ENCODE measurements at places on chromosomes 6 and 20.

DNA sequence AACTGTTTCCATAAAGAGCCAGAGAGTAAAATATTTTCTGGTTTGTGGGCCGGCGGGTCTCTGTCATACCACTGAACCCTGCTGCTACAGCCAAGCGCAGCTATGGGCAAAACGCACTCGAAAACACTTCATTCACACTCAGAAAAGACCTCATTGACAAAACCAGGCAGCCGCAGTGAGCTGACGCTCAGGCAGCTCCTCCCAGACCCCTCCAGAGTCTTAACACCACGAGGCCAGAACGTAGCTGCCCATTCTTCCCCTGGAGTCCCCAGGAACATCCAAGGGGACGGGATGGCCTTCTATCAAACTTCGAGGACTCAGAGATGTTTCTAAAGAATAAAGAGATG, 35.6 kb upstream of the ZBP1 start:
- DNase-seq, result no peak

DNA sequence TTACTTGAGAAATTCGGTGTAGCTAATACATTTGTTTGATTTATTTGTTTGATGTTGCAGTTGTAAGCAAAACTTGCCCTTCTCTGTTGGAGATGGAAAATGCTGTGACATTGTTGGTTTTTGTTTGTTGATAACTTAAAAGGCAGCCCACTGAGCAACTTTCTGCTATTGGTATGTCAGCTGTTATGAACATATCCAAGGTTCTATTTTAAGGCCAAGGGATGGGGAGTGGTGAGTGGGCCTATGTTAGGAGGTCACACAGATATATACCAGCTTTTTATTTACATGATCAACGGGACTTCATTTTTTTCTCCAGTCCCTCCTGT, 5.7 kb downstream of the QKI start:
- DNase-seq, result no peak

DNA sequence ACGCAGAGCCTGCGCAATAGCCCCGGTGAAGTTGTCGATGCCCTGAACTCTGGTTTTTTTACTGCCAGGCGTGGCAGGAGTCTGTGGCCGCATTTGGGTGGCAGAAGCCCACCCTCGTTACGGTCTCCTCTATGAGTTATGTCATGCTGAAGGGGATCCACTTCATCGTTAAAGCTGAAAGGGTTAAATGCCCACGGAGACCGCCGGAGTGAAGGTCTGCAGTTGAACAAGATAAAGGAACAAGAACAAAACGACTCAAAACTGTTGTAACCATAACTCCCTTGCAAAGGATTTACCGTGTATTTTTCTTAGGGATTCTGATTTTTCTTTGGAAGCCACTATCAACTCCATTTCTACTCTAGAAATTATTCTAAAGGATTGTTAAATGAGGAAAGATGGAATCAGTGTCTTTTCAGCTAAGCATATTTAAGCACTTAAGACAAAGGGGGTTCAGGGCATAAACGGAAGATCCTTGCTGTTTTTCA, 501 bp upstream of the ELOVL5 start:
- no peak for DNase-seq

- DNase-seq, result no peak
Measured at GRCh38 chr6:54847799-54848597, 1.4 kb downstream of the FAM83B start.

DNA sequence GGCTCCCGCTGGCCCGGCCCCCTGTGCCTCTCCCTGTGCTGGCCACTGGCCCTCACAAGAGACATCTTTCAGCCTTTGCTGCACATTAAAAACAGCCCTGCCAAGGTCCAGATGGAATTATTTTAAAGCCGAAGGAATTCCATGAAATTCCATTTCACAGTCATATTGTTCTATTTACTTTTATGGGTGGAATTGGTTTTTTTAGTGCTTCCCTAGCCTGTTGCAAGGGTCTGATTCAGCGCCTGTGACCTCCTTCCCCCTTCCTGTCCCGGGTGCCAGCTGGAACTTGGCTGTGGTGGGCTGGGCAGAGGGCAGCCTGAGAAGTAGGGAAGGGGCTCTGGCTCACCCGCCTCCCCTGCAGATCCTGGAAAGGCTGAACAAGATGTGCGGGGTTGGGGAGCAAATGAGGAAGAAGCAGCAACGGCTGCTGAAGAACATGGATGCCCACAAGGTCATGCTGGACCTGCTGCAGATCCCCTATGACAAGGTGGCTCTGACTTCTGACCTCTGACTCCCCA, 34.3 kb downstream of the UQCC2 start:
- no peak for DNase-seq

DNA sequence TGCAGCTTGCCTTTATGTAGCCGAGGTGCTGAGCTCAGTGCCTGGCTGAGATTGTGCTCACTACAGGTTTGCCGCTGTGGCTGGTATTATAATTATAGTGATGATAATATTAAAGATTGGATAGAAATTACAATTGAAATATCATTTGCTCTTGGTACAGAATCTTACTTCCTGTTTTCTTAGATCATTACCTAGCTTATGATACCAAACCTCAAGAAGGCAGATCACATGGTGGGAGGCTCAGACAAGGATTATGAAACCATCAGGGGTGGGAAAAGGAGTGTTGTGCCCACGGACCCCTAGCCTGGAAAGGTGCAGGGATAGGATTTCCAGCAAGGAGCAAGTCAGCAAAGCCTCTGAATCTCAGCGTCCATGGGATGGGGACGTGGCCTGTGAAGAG, 70.6 kb downstream of the IGF2R start:
- DNase-seq, result peak; percentile 27

- no peak for DNase-seq
Measured at GRCh38 chr20:54980103-54980960, 504.9 kb downstream of the DOK5 start.

DNA sequence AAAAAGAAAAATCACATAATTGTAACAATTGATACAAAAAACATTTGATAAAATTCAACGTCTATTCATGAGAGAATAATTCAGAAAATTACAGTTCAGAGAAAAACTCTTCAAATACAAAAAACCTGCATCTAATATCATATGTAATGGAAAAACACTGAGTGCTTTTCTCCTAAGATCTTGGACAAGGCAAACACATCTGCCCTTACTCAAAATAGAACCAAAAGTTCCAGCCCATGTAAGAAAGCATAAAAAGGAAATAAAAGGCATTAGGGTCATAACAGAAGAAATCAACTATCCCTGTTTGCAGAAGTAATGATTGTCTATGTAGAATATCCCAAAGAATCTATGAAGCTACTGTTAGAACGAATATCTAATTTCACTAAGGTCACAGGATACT, 721.4 kb downstream of the RFPL4B start:
- no peak for DNase-seq

GRCh38 chr6:158253248-158253647, 59.0 kb upstream of the TULP4 start:
- no peak for DNase-seq

DNA sequence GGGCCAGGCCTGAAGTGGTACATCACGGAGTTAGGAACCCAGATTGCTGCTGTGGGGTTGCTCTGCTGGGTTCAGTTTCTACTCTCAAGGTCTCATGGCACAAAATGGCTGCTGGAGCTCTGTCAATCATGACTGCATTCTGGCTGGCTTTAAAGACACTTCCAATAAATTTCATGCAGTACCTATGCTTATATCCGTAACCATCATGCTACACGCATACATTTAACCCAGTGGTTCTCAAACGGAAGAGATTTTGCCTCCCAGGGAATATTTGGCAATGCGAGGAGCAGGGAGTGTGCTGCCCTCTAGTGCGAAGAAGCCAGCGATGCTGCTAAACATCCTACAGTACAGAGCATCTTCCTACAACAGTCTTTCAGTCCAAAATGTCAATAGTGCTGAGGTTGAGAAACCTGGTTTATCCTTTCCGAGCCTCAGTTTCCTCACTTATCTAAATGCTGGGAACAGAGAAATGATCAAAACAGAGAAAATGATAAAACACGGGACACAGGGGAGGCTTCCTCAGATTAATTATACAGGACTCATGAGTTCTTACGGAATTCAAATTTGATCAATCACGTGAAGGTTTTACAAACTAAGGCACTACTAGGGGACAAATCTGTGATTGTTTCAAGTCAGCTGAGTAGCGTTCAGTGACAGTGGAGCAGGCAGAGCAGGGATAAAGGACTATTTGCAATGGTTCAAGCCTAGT, 9.6 kb upstream of the SLC2A10 start:
- no peak for DNase-seq

- no peak for DNase-seq
Measured at GRCh38 chr20:35568645-35569044, 26.8 kb downstream of the ERGIC3 start.

GRCh38 chr6:140002396-140003022, 628.1 kb upstream of the CITED2 start:
- no peak for DNase-seq

- no peak for DNase-seq
Measured at GRCh38 chr20:42368910-42369309, 750.7 kb upstream of the CHD6 start.

DNA sequence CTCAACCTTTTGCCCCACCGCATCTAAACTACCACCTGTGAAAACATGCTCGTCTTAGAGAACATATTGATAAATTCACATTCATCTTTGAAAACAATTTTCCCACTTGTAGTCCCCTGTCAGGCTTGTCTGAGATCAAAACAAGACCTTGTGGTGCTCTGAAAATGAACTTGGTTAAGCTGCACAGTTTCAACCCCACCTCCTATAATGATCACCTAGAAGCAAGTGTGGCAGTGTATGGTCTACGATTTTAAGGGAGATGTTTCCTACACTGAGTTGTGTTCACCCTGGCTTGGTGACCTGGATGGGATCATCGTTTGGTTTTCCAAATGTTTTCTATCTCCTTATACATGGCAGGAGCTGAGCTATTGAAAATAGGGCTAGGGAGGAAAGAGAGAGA, 539.4 kb downstream of the DOK5 start:
- no peak for DNase-seq

DNA sequence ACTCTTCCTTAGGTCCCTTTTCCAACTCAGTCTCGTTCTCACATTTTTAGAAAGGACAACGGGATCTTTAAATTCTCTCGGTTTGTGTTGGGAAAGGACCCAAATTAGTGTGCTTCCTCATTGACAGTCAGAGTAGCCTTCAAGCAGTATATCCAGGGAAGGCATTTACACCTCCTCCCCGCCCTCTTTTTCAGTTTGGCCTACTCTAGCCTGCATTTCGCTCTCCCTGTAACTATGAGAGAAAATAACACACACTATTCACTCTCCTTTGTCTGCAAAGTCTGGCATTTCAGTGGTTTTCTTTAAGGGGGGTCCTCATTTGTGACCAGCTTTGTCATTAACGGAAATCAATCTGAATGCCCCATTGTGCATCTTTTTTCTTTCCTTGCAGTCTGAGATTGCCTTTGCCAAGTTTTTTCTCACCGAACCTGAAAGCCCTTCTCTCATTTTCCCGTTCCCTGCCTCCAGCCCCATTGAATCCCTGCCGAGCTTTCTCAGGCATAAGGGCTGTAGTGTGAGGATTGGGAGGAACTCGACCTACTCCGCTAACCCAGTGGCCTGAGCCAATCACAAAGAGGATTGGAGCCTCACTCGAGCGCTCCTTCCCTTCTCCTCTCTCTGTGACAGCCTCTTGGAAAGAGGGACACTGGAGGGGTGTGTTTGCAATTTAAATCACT, 393 bp upstream of the FABP7 start:
- no peak for DNase-seq

GRCh38 chr6:20816126-20816525, 281.9 kb downstream of the CDKAL1 start:
- DNase-seq, result no peak

DNA sequence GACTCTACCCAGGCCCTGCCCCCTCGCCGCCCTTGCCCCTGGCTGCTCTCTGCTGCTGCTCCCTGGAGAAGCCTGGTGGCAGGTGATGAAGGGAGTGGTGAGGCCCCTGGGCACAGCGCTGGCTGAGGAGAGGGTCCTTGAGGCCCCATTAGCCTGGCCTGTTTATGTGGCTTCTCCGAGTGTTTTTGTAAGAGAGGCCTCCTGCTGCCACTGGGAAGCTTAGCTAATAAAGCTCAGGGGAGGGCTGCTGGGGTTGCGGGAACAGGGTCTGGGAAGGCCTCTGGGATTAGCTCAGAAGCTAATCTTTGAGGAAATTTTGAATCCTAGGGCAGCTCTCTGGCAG, 15.5 kb downstream of the EBF4 start:
- DNase-seq, result peak; percentile 90

DNA sequence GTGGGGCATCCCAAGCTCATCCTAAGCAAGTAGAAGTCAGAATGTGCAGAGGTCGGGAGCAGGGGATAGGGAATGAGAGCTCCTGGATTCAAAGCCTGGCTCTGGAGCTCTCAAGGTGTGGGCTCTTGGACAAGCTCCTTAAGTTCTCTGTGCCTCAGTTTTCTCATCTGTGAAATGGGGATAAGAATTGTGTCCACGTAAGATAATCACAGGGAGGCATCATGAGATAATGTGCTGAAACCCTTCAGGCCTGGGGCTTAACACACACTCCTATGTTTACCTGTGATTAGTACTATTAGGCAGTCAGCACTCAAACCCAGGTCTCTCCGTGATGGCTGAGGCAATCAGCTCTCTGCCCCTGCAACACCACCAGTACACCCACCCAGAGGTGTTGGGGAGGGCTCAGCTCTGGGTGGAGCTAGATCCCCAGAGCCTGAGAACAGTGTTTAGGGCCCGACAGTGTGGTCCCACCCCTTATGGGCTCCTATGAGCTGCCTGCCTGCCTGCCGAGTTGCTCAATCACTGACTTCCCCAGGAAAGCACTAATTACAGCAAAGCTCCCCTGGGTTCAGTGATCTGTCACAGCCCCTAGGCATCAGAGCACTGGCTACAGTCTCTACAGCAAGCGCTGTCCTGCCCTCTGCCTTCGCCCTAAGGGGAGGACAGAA, 6.3 kb upstream of the SIRPA start:
- no peak for DNase-seq

GRCh38 chr20:44946271-44946852, 13.8 kb downstream of the TOMM34 start:
- DNase-seq, result no peak

DNA sequence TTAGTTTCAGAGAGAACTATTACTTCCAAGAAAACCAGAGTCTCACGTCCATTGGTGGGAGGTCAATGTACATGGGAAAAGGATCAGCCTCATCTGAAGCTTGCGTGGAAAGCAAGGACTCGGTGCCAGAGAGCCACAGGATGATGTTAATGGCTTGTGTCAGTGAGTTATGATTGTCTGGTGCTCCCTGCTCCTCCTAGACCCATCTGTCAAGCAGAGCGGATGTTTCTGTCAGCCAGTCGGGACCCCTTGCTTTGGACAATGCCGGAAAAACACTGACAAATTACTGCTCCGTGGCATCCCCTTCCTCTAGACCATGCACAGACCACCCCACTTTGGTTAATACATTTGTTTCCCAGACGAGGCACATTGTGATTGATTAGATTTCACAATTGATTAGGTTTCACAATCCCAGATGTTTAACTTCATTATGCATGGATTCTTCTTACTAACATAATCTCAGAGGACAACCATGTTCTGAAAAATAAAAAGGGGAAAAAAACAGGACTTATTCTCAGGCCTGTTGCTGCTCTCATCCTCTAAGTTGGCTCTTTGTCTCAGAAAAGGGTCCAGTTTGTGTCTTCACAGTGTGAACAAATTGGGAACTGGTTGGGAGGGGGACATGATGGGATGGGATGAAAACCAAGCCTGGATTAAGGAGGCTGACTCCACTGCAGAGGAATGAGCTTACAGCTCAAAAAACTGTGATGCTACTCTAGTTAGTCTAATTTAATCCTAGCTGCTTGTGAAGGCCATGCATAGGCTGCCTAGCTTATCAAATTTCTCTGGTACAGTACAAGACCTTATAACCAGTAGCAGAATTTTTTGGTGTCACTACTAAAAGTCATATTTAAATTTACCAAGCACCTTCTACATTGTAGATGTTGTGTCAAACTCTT, 51.9 kb downstream of the UNC5CL start:
- no peak for DNase-seq

- no peak for DNase-seq
Measured at GRCh38 chr6:167350275-167350696, 25.4 kb downstream of the TTLL2 start.

Data from vagina (tissue), 2 donors.